ENCODE measurements at places on chromosomes 5 and 9. TPM values are rescaled to one million over a fixed set of nuclear protein-coding genes. Genes with fewer than 3 reads are reported as not detected.

The VDAC1 gene
- 324 TPM for total RNA-seq

GRCh38 chr9:97934321-97935115 lies 3.5 kb downstream of the HEMGN start:
- no peak for DNase-seq
- no peak overlapping the region for H3K4me3 ChIP-seq
- H3K36me3 ChIP-seq, result no peaks in the 10 kb centered on the region
- H3K27me3 ChIP-seq, result peaks cover 27% of the 10 kb centered on the region
- no peak overlapping the region for H3K27ac ChIP-seq
- H3K4me1 ChIP-seq, result no peaks in the 10 kb centered on the region

- no peak overlapping the region for H3K4me3 ChIP-seq
- DNase-seq, result no peak
- H3K4me1 ChIP-seq, result no peaks in the 10 kb centered on the region
Observed at GRCh38 chr5:125746917-125747316, 676.3 kb upstream of the GRAMD2B start.

The ADAMTS19 gene
- total RNA-seq, result not detected

The SPATA31E1 gene
- total RNA-seq, result not detected

GRCh38 chr5:167864801-167865200 lies 426.6 kb upstream of the WWC1 start:
- no peaks in the 10 kb centered on the region for H3K4me1 ChIP-seq
- H3K36me3 ChIP-seq, result no peaks in the 10 kb centered on the region

DNA sequence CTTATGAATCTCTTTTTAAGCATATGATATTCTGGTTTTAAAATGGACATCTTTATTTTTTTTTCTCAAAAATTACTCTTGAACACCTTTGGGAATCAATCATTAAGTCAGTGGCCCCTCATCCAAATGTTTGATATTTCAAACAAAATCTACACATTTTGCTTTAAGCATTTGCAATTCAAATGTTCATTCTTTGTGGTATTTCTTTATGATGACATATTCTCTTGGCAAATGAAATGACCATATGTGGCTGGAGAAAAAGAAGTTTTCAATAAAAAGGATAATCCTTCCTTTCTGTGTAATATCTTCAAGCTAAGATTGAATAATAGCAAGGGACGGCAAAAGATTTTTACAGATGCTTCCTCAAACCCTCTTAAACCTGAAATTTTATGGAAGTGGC lies 420.8 kb downstream of the MTRR start:
- no peak for DNase-seq
- H3K36me3 ChIP-seq, result no peaks in the 10 kb centered on the region
- H3K4me1 ChIP-seq, result no peaks in the 10 kb centered on the region
- H3K27ac ChIP-seq, result no peak overlapping the region
- no peaks in the 10 kb centered on the region for H3K27me3 ChIP-seq

The FCN2 gene
- total RNA-seq, result not detected
